ENCODE measurements at places on chromosomes 5 and 9.

GRCh38 chr9:603126-603525 is 238.4 kb upstream of the DMRT1 start:
- DNase-seq, result no peak

DNA sequence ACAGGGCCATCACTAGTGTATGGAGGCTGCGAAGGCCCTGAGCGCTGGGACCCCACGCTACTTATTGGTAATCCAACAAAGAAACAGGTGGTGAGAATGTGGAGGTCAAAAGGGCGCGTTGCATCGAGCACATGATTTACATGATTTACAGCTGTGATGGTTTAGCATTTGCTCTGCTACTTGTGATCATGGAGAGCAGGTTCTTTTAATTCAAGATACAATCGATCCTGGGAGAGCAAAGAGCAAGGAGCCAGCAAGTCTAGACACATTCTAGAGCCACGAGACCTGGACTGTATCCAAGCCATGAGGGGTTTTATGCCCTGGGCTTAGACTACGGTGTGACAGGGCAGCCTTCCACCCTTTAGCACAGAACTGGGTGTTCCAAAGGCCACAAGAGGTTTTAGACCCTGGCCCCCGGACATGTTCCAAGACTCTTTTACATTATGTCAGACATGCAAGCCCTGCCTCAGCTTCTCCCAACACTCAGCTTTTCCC is 47.0 kb upstream of the CLK4 start:
- DNase-seq, result no peak

GRCh38 chr9:138014563-138014945 is 137.0 kb downstream of the CACNA1B start:
- DNase-seq, result no peak

GRCh38 chr9:77210116-77210515 is 32.8 kb downstream of the VPS13A start:
- no peak for DNase-seq

- DNase-seq, result no peak
Measured at GRCh38 chr5:98977723-98978122, 48.9 kb upstream of the CHD1 start.

DNA sequence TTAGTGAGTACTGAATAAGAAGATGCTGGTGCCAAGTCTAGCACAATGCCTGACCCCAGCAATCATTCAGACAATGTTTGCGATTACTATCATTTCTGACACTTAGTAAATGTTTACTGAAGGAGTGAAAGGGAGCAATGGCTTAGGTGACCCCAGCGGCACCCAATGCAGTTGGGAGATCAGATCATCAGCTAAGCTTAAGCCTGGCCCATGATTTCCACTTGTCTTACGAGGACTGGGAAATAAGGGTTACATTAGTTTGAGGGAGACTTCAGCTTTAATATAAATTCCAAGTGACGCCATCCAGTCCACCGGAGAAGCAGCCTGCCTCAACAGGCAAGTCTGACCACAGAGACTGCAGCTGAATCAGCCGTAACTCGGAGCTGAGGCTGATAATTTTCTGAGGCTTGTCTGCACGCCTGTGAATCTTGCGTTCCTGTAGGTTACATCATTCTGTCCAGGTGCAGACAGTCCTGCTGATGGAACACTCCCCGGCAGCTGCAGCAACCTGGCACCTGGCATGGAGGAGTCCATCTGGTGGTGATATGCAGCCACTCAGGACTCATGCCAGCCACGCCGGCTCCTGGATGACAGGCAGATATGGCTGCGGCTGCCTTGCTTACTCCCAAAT is 34.9 kb upstream of the FGF1 start:
- no peak for DNase-seq

DNA sequence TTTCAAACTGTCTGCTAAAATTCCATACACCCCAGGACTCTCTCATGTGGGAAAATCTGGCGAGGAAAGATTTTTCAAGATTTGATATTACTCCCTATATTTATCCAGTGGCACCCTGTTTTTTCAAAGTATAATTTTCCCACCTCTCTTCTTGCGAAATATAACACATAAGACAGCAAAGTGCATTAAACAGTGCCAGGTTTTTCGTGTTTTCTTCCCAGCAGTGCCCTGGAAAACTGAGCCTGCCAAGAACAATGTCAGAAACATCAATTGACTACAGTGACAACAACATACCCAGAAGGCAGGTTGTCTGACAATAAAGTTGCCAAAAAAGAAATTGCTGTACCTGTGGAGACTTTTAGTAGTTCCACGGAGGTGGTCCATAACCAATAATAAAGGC is 545.0 kb upstream of the ZNF608 start:
- DNase-seq, result no peak

- no peak for DNase-seq
Measured at GRCh38 chr5:179759581-179760551, 27.2 kb downstream of the MAML1 start.

DNA sequence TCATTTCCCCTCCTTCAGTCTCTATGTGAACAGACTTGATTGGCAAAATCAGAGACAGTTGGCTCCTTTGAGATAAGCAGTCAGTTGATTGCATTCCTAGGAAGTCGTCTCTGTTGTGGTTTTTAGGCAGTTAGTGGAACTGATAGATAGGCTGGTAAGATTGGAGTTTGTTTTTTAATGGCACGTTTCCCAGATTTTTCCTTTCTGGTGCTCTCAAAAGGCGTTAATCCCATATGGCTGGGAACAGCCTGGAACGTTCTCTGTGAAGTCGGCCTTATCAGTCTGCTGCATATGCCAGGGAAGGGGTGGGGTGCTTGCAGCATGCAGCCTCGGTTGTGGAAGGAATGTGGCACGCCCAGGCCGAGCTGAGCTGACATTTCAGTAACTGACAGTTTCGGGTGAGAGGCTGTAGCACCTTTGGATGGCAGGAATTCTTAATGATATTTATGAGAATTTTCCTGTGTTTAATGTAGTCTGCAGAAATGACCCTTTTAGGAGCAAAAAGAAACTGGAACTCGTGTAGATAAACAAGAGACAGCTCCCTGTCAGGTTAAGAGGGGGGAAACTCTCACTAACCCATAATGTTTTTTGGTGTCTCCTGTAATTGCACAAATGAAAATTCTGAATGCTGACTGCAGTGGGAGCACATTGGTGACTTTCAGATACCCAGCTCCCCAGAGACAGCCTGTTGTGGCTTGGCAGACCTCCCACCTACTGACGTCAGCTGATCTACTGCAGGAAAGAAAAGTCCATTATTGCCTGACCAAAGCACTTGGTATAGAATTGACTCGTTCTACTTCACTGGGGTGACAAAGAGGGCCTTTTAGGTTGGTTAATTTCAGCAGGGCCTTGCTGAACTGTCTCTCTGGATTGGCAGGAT is 6.3 kb downstream of the SPTAN1 start:
- no peak for DNase-seq

GRCh38 chr5:95669985-95670384 is 12.8 kb downstream of the SPATA9 start:
- no peak for DNase-seq

DNA sequence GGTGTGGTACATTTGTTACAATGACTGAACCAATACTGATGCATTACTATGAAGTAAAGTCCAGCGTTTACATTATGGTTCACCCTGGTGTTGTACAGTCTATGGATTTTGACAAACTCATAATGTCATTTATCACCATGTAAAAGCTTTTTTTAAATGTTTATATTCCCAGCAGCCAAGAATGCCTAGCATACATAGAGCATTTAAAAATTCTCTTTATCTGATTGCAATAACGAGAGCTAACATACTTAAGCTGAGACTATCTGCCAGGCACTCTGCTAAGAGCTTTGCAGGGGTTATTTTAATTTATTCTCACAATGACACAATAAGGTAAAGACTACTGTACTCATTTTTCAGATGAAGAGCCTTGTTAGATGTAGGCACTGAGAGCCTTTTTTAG is 24.1 kb downstream of the PRDM6 start:
- DNase-seq, result no peak

GRCh38 chr9:107358986-107359385 is 75.9 kb downstream of the RAD23B start:
- no peak for DNase-seq

- no peak for DNase-seq
Measured at GRCh38 chr5:39948867-39949468, 524.2 kb upstream of the DAB2 start.

GRCh38 chr9:134029248-134030226 is 4.3 kb downstream of the BRD3OS start:
- no peak for DNase-seq

DNA sequence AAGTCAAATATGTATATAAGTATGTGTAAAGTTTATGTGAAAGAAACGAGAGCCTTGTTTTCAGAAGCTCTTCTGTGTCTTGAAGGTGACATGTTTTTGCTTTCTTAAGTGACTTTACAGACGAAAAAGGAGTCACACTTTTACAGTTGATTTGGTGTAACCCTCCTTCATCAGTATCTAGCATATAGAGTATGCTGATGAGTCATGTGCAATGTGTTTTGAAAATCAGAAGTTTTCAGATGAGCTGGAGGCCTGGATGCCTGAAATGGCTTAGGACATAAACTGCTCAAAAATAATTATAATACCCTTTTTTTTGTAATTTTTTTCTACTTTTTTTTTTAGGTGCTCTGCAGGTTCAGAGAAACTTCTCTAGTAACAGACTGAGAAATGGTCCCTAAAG is 209.5 kb downstream of the CD180 start:
- DNase-seq, result no peak

GRCh38 chr5:146851133-146851532 is 27.4 kb downstream of the PPP2R2B start:
- no peak for DNase-seq

DNA sequence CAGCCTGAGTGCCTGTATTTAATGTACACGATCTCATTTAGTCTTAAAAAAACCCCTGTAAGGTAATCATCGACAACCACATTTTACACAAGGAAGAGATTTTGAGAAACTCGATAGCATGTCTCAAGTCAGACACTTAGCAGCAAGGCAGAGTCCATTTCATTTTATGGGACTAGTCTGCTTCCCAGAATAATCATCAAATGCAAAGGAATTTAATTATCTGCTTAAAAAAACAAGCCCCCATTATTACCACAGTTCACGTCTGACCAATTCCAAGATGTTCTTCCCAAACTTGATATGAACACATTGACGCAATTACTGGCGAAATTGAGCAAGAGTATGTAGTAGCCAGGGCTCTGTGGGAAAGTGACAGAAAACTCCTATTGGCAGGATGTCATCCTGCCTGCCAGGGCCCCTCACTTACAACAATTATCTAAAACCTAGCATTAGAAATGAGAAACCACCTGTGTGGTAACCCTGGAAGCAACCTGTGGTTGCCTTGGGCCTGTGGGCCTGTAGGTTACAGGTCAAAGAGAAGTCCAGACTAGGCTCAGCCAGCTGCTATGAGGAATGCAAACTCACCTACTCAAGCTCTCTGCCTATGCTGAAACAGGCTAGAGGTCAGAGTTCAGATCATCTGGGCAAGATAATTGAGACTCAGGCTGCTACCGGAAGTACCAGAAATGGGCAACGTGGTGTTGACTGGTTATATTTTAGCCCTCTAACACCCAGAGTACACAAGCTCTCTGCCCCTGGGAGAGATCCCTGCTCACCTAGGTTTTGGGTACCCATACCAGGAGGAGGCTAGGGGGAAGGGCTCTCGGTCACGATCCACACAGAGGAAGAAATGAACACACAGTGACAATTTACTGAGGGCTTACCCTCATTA is 1.6 kb downstream of the B4GALT1 start:
- no peak for DNase-seq

- DNase-seq, result no peak
Measured at GRCh38 chr9:36450110-36450732, 50.2 kb upstream of the RNF38 start.

- no peak for DNase-seq
Measured at GRCh38 chr5:167710444-167711073, 580.9 kb upstream of the WWC1 start.

DNA sequence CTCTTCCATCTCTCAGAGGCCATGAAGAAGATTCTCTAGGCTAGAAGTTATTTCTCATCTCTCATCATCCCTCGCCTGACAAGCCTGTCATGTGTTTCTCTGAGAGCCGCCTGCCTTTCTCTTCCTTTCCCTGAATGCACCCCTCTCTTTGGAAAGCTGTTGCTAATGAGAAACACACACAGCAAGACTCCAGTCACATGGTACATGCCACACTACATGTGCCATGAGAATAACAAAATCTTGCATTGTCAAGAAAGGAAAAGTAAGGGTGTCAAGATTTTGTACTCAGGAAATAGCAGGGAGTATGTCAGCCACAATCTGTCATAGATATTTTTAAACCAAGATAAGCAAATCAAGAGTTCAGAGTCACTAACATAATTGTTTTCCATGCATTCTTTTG is 8.9 kb downstream of the AGXT2 start:
- no peak for DNase-seq

GRCh38 chr5:40616781-40617180 is 62.9 kb upstream of the PTGER4 start:
- DNase-seq, result no peak

GRCh38 chr5:74205767-74206578 is 434.6 kb downstream of the ENC1 start:
- no peak for DNase-seq
